ENCODE measurements at places on chromosomes 2 and 18.

- no peak for DNase-seq
These were observed 41.1 kb downstream of the STAT1 start for GRCh38 chr2:190972846-190973245.

GRCh38 chr2:190514676-190515075 is 19.8 kb downstream of the NEMP2 start:
- DNase-seq, result no peak

- DNase-seq, result peak; percentile 44
These were observed 8.1 kb downstream of the MBP start for GRCh38 chr18:77124452-77124922.

- no peak for DNase-seq
These were observed 105.0 kb upstream of the ZFP36L2 start for GRCh38 chr2:43331422-43331821.

- DNase-seq, result no peak
These were observed 289.7 kb downstream of the DYSF start for GRCh38 chr2:71742953-71743601.

DNA sequence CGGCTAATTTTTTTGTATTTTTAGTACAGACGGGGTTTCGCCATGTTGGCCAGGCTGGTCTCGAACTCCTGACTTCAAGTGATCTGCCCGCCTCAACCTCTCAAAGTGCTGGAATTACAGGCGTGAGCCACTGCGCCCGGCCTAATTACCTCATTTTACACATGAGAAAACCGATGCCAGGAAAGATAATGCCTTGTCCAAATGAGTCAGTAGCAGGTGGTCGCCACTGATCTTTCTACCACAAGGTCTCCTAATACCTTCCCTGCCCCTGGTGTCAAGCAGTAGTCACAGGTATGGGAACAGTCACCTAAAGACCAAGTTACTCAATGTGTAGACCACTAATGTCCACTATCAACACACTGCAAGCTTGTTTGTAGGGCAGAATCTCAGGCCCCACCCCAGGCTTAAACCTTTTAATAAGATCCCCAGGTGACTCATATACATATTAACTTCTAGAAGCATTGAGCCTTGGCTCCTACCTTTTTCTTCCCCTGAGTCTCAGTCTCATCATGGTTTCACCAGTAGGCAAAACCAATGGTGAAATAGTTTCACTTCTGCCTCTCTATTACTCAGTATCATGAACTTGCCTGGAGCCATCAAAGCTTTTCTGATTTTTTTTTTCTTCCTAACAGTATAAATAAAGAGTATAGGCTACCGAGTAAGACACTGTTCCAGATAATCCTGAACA is 6.9 kb upstream of the EPB41L5 start:
- no peak for DNase-seq

DNA sequence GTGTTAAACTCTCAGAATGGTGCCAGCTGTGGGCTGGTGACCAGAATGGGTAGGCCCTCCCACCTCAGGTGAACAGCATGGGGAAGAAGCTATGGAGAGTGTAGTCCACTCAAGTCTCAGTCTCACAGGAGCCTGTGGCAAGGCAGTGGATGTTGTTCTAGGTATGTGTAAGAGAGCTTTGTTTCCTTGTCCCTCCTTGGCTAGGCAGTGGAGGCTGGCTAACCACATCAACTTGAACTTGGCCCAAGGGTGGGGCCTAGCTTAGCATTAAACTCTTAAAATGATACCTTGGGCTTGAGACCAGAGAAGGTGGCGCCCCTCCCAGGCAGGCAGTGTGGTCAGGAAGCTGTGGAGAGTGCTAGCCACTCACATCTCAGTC is 53.2 kb upstream of the SLC4A10 start:
- DNase-seq, result no peak

DNA sequence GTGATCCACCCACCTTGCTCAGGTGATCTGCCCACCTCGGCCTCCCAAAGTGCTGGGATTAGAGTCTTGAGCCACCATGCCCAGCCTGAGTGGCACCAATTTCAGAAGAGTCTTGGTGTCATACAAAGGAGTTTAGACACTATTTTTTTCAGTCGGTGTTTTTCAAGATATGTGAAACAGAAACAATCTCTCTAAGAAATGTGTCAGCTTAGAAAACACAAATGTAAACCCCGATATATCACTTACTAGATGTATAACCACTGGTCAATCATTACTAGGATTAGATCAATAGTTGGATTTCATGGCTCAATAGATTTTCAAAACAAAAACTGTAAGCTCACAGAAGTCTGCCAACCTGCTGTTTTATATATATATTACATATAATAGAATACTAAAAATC is 67.2 kb upstream of the FRZB start:
- no peak for DNase-seq

DNA sequence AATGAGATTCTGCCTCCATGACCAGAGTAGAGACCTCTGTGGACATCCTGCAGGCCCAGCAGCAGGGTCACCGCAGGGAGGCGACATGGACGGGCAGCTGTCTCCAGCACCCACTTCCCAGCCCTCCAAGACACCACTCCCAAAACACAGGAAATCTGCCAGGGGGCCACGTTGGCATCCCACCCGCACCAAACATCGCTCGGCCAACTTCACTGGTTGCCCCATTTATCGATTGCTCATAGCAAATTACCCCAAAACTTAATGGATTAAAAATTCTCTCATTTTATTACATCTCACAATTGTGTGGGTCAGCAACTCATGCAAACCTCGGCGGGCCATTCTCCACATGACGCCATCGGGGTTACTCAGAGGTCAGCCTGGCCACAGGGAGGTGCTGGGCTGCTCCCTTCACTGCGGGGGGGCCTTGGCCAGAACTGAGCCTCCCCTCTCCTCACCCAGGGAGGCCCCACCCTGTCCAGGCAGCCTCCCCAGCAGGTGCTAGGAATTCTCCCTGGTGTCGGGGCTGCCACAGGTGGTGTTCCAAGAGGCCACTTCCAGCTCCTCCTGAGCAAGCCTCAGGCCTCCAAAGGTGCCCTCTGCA is 420.7 kb upstream of the MYT1L start:
- DNase-seq, result no peak

GRCh38 chr2:239598011-239598731 is 197.4 kb upstream of the HDAC4 start:
- no peak for DNase-seq

GRCh38 chr2:120224256-120224655 is 1.1 kb upstream of the TMEM185B start:
- no peak for DNase-seq

All from activated effector memory CD4-positive, alpha-beta T cell treated with Interleukin-2 at 50 U/mL for 16 hours (primary cell).